ENCODE measurements at places on chromosomes 5 and 9. TPM values are rescaled to one million over a fixed set of nuclear protein-coding genes. Genes with fewer than 3 reads are reported as not detected.

The INSL6 gene
- not detected for total RNA-seq

The PCA3 gene
- not detected for total RNA-seq

The DMGDH gene
- 0.50 TPM for total RNA-seq

- no peaks in the 10 kb centered on the region for H3K36me3 ChIP-seq
- no peaks in the 10 kb centered on the region for H3K4me1 ChIP-seq
- H3K4me3 ChIP-seq: no peak overlapping the region
- no peaks in the 10 kb centered on the region for H3K27me3 ChIP-seq
- H3K27ac ChIP-seq: no peak overlapping the region
Measured at GRCh38 chr5:137201876-137202275, 297.2 kb downstream of the SPOCK1 start.

DNA sequence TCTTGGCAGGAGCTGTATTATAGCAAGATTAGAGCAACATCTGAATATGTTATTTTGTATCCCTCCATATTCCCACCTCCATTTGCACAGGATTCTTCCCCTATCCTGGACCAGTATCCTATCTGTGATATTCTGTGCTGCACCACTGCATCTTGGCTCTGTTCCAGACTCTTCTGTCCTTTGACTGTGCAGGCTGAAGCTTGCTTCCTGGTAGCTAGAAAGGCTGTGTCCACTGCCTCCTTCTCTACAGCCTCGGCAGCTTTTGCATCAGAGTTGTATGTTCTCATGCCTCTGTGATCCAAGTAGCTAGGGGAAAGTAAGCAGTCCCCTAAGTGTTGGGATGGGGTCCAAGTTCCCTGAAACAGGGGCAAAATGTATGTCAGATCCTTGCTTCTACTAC, 104.1 kb downstream of the GAS1 start:
- H3K27me3 ChIP-seq: peaks cover 3% of the 10 kb centered on the region
- no peak overlapping the region for H3K27ac ChIP-seq
- H3K4me1 ChIP-seq: no peaks in the 10 kb centered on the region
- no peak for DNase-seq
- no peaks in the 10 kb centered on the region for H3K36me3 ChIP-seq
- H3K4me3 ChIP-seq: no peak overlapping the region

The ZFP37 gene
- 0.39 TPM for total RNA-seq

DNA sequence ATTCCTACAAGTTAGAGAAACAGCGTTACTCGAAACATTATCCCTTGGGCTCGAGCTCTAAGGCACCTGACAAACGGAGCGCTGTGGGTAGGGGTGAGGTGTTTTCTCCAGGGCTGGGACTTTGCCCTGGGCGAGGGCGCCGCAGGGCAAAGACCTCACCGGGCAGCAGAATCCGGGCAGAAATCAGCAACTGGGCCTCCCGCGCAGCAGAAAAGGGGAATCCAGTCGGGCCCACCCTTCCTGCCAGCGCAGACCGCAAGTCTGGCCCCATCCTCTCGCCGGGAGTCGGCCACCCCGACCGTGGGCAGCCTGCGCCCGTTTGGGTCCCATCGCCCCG, 430 bp upstream of the MSH3 start:
- peak overlapping the region; percentile 47 for H3K27ac ChIP-seq
- DNase-seq: no peak
- H3K27me3 ChIP-seq: no peaks in the 10 kb centered on the region
- peaks cover 21% of the 10 kb centered on the region for H3K36me3 ChIP-seq
- peaks cover 20% of the 10 kb centered on the region for H3K4me1 ChIP-seq

- H3K4me1 ChIP-seq: peaks cover 54% of the 10 kb centered on the region
- no peak for DNase-seq
- H3K4me3 ChIP-seq: no peak overlapping the region
- no peak overlapping the region for H3K27ac ChIP-seq
- no peaks in the 10 kb centered on the region for H3K36me3 ChIP-seq
Measured at GRCh38 chr5:132013006-132013689, 1.7 kb upstream of the ACSL6 start.

The PCDHB10 gene
- total RNA-seq: not detected

The IRX1 gene
- total RNA-seq: not detected

The PTPN3 gene
- total RNA-seq: not detected

The GABRA6 gene
- not detected for total RNA-seq

DNA sequence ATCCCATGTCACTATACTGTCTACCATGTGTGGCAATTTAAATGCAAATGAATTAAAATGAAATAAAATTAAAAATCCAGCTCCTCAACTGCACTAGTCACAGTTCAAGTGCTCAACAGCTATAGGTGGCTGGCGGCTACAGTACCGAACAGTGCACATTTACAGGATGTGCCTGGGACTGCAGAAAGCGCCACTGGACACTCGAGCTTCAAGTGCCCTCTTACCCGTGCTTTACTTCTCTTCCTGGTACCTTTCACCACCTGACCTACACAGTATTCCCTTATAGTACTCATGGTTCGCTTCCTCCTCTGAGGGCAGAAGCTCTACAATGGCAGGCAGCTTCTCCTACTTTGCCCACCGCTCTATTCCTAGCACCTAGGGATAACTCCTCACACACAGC, 166.6 kb downstream of the FANCC start:
- DNase-seq: no peak
- no peak overlapping the region for H3K4me3 ChIP-seq
- no peaks in the 10 kb centered on the region for H3K4me1 ChIP-seq
- H3K27ac ChIP-seq: no peak overlapping the region
- no peaks in the 10 kb centered on the region for H3K27me3 ChIP-seq
- no peaks in the 10 kb centered on the region for H3K36me3 ChIP-seq

- H3K4me3 ChIP-seq: no peak overlapping the region
- H3K36me3 ChIP-seq: no peaks in the 10 kb centered on the region
- H3K27me3 ChIP-seq: no peaks in the 10 kb centered on the region
- peaks cover 4% of the 10 kb centered on the region for H3K4me1 ChIP-seq
- no peak overlapping the region for H3K27ac ChIP-seq
Measured at GRCh38 chr5:52767217-52767743, 20.4 kb upstream of the ITGA1 start.

The DIPK1B gene
- 0.11 TPM for total RNA-seq

DNA sequence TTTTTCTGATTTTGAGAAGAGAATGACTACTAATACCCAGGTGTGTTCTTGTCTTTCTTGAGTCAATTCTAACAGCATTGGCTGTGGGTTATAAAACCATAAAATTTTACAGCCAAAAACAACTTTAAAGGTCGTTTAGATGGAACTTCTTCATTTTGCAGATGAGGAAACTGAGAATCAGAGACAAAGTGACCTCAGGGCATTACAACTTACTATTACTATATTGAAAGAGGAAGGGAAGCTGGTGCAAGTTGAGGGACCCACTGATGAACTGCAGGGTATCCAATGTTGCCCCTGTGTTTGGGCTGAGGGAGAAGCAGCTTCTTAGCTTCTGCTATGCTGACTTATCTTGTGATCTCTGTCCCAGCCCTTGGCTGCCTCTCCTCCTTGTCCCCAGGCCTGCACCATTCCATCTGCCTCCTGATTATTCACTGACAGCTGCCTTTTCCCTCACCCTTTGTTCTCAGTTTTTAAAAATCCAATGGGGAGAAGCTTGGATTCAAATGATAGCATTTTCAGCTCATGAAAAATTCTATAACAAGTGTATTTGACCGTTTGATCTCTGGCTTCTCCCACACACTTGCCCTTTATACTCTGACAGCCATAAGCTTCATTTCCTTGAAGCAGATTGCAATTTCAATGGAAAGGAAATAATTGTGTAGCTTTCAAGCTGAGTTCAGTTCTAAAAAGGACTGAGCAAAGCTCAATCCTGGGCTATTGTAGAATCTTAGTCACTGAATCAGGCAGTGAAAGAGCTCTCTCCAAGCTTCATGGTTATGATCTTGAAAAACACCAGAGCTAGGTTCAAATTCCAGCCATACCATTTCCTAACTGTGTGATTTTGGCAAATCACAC, 68.5 kb downstream of the TMC1 start:
- no peak overlapping the region for H3K27ac ChIP-seq
- no peaks in the 10 kb centered on the region for H3K36me3 ChIP-seq
- DNase-seq: no peak
- H3K27me3 ChIP-seq: no peaks in the 10 kb centered on the region
- peaks cover 13% of the 10 kb centered on the region for H3K4me1 ChIP-seq

DNA sequence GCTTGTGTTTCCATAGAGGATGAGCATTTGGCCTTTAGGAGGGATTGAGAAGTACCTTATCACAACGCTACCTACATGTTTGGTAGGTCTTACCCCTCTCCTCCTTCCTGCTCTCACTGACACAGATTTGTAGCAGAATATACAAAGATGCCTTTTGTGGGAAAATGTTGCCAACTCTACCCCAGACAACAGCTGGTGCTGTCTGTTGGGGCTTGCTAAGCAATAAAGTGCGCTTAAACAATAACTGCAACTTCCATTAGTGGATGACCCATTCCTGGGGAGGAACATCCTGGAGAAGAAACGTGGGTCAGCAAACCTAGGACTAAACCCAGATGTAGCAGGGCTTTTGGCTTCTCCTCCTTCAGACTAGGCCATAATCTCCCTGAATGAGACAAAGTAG, 174.3 kb downstream of the EFNA5 start:
- H3K36me3 ChIP-seq: no peaks in the 10 kb centered on the region
- no peak for DNase-seq
- H3K27me3 ChIP-seq: no peaks in the 10 kb centered on the region
- no peaks in the 10 kb centered on the region for H3K4me1 ChIP-seq
- no peak overlapping the region for H3K27ac ChIP-seq
- H3K4me3 ChIP-seq: no peak overlapping the region

DNA sequence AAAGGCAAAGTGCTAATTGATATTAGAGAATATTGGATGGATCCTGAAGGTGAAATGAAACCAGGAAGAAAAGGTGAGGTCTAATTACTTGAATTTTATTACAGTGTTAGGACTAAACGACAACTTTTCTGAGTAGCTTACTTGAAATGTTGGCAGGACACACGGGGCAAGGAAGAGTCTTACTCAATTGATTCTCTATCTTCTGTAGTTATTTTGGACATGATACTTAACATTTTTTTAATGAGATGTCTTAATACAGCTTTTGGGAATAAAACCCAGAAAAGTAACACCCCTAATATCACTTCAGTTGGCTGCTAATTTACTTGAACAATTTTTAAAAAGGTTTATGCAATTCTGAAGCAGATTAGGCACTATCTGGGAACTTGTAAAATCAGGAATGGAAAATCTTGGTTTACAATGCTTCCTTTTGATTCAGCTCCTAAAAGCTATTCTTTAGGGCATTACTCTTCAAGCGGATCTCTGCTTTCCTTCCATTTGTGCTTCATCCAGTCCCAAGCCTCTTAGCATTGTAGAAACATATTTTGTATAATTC, 13.7 kb downstream of the SUB1 start:
- peaks cover 9% of the 10 kb centered on the region for H3K4me1 ChIP-seq
- H3K36me3 ChIP-seq: peaks cover 84% of the 10 kb centered on the region

The PCDHGC3 gene
- not detected for total RNA-seq
